Nasal cavity respiratory epithelium epithelial cell of viscerocranial mucosa (primary cell): ENCODE measurements at places on chromosomes 5 and 9. TPM values are rescaled to one million over a fixed set of nuclear protein-coding genes. Genes with fewer than 3 reads are reported as not detected.

The C9orf50 gene
- not detected in 2 replicates for total RNA-seq

The PCDHA9 gene
- total RNA-seq = under 0.01 and 0.43 TPM in 2 replicates

The DEPDC1B gene
- total RNA-seq = 1.3 and 2.7 TPM in 2 replicates

The LCN1 gene
- not detected in 2 replicates for total RNA-seq

The CCL27 gene
- 0.21 and 0.34 TPM in 2 replicates for total RNA-seq

The SPINK13 gene
- not detected in 2 replicates for total RNA-seq

The GGTA1 gene
- total RNA-seq = under 0.01 and 0.14 TPM in 2 replicates

The SCGB3A2 gene
- not detected in 2 replicates for total RNA-seq
